ENCODE measurements at places on chromosomes 2 and 18.

DNA sequence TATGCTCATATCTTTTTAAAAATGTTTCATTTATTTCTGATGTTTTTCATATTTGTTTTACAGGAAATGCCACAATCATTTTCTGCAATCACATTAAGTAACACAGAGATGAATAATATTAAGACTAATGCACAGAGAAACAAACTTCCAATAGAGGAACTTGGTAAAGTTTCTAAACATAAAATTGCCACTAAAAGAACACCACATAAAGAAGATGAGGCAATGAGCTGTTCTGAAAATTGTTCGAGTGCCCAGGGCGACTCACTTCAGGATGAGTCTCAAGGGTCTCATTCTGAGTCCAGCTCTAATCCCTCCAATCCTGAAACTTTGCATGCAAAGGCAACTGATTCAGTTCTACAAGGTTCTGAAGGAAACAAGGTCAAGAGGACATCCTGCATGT lies 70.4 kb downstream of the APLF start:
- peak; percentile 46 for DNase-seq

DNA sequence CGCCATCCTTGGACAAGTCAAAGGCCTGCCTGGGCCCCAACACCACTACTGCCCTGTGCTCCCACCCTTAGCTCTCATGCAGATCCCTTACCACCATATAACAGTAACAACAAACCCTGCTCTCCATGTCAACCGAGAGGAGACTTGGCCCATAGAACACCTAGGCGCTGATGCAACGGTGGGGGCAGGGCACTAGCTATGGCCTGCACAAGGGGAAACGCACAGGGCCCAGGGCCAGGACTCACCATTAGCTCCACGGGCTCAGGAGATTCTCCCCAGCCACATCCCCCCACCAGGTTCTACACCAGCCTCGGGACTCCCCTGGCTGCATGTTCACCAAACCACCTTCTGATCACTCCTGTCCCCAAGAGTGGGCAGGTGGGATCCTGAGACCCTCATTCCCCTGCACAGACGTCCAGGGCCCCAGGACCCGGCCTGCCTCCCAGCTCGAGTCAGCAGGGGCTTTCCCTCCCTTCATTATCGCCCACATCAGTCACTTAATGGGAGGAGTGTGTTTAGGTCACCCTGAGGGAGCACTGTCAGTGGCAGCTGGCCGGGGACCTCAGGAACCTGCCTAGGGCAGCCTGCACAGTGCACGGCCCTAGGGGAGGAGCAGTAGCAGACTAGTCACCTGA lies 29.3 kb downstream of the ANKMY1 start:
- DNase-seq: no peak

DNA sequence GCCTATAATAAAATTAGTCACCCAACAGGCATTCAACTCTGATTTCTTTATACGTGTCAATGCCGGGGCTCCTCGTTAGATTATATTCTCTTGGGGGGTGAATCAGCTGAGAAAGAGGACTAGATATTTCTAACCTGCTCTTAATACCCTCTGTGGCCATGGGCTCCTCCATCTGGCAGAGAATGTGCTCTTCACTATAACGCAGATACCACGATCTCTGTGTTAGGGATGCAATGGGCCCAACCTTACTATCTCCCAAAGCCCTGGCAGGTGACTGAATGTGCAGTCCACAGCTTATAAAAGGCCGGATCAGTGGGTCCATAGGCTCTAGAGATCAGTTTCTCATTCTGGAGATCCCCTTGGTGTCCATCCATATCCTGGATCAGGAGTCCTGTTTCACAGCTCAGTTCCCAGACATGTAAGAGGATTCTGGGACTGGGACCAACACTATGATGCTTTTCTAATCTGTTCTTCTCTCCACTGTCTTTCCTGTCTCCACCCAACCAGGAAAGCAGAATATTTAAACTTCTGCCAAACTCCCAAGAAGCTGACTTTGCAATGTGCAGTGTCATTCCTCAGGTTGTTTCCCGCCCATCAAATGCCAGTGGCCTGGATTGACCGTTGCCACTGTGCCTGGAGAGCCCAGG lies 71.4 kb upstream of the CELF4 start:
- no peak for DNase-seq

DNA sequence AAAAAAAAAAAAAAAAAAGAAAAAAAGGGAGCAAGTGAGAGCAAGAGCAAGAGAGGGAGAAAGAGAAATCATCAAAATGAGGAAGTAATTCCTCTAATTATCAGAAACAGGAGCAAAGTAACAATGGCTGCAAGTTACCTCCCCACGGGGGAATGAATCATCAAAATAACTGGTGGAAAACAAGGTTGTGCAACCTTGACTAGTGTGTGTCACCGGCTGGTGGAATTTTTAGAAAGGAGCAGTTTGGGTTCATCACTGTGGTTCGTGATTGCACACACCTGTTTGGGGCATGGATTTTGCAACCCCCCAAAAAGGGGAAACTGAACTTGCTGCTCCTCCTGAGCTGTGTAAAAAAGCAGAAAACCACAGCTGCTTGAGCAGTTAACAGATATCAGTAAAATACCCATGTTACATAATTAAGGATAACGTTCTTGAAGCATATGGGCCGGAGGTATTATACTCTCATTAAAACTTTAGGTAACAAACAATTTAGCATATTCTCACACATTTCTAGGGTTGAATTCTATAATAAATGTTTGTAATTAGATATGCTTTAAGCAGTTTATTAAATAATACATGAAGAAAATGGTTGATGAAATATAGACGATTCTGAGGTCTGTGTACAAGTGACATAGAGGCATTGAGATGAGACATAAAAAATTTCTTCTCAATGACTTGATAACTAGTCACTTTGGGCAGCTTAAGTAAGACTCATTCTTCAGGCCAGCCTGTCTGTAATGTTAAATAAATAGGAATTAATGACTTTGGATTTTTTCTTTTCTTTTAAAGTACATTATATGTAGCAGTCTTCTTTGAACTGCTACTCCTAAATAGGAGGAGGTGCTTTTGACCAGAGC lies 184.2 kb upstream of the ZEB2 start:
- DNase-seq: peak; percentile 76

GRCh38 chr18:56869189-56869777 lies 218.1 kb downstream of the WDR7 start:
- peak; percentile 78 for DNase-seq

GRCh38 chr2:39498786-39499185 lies 61.7 kb upstream of the MAP4K3 start:
- DNase-seq: no peak

- DNase-seq: no peak
Measured at GRCh38 chr2:3208179-3208578, 169.4 kb downstream of the EIPR1 start.

DNA sequence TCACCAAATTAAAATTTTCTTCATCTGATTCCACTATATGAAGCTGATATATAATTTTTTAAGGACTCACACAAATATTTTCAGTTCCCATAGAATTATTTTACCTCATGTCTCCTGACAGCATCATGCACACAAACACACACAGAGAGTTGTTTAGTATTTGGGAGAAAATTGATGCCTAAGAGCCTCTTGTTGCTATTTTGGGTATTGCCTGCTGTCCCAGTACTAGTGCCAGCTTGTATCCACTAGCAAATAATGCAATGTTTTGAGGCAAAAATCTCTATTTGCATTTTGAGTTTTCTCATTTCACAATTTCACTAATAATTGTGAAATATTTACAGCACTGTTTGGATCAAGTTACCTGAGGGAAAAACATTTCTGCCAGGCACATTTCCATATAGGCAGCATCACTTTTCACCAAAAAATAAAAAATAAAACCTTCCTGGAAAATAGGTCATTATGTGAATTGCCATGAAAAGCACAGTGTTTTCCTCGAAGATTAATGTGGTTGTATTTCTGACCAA lies 328.2 kb downstream of the KCNJ3 start:
- DNase-seq: no peak

DNA sequence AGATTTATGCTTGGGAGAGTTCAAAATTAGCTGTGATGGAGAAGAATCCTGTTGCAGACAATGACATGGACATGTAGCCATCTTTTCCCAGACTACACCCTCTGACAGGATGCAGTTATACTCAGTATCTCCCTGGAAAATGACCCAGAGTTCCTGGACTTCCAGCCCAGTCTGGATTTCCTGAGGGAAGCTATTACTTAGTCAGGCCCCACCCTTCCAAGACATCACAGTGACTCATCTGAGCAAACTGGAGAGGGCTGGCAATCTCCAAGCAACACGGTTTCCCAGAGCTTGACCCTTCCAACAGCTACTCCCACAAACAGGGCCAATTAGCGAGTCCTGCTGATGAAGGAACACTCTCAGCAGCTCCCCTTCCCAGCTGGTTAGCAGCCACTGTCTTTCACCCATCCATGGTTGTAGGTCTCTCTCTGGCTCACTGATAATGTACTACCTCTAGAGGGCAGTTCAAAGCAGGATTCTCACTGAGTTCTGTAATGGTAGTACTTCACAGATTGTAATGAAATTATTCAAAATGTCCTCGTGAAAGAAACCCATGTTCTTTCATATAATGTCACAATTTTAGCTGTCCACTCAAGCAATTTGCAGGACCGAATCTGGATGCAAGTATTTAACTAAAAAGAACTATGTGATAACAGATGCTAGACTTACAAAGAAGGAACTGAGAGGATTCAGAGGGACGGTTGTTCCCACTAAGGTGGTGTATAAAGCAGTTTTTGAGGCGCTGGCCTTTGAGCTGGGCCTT lies 110.2 kb downstream of the MDH1 start:
- DNase-seq: peak; percentile 90

Data from ELR (cell line).